Endothelial cell (in vitro differentiated cells): ENCODE measurements at places on chromosomes 13 and 19. TPM values are rescaled to one million over a fixed set of nuclear protein-coding genes. Genes with fewer than 3 reads are reported as not detected.
A peak's percentile ranks its signal among the peaks of the same experiment; 100 is the strongest.

DNA sequence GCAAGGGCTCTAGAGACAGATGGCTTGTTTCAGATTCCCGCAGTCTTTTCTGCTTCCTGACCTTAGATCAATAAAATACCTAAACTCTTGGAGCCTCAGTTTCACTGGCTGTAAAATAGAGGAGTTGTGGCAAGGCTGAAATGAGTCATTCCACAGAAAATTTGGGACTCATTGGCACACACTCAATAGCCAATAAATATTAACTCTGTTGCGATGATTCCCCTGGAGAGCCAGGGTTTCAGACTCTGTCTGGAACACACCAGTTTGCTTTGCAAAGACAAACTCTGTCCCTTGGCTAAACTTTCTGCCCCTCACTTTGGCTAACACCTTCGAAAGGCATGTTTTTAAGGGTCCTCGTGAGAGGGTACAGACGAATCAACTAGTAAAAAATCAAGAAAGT lies 18.1 kb upstream of the UBE2L5 start:
- no peak for DNase-seq

- no peak for DNase-seq
These were observed 6.3 kb upstream of the LIN7B start for GRCh38 chr19:49107625-49108459.

DNA sequence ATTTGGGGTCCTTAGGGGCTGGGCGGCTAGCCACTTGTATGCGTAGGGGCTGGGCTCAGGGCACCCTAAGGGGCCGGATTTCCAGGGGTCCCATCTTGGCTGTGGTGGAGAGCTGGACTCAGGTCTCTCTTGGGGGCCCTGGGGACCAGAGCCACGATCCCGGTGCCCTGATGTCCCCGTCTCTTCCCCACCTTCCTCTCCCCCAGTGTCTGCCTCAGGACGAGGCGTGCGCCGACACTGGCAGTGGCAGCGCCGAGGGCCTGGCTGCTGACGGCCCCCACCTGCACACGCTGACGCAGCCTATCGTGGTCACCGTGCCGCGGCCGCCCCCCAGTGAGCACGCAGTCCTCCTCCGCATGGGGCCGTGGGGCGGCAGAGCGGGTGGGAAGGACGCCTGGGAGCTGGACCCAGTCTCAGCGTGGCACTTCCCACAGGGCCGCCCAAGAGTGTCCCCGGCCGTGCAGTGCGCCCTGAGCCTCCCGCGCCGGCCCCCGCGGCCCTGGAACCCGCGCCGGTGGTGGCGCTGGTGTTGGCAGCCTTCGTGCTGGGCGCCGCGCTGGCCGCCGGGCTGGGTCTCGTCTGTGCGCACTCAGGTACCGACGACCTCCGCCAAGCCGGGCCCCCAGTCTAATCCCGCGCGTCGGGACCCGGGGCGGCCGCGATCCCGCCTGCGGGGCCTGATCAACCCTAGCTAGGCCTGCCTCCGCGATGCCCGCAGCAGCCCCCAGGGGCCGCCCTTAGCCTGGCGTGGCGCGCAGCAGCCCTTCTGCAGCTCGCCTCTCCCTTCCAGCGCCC lies 2.7 kb upstream of the SNAPC2 start:
- peak; percentile 77 for DNase-seq

- no peak for DNase-seq
These were observed 1156.7 kb upstream of the PCDH9 start for GRCh38 chr13:68386808-68387207.

DNA sequence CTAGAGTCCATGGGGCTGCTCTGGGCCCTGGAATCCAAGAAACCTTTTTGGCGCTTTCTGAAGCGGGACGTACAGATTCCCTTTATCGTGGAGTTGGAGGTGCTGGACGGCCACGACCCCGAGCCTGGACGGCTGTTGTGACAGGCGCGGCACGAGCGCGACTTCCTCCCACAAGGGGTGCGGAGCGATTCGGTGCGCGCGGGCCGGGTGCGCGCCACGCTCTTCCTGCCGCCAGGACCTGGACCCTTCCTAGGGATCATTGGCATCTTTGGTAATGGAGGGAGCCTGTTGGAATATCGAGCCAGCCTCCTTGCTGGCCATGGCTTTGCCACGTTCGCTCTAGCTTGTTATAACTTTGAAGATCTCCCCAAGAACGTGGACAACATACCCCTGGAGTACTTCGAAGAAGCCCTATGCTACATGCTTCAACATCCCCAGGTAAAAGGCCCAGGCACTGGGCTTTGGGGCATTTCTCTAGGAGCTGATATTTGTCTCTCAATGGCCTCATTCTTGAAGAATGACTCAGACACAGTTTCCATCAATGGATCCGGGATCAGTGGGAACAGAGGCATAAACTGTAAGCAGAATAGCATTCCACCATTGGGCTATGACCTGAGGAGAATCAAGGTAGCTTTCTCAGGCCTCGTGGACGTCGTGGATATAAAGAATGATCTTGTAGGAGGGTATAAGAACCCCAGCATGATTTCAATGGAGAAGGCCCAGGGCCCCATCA lies 3.5 kb upstream of the ZFP82 start:
- no peak for DNase-seq

- DNase-seq = no peak
These were observed 6.5 kb upstream of the S1PR4 start for GRCh38 chr19:3171894-3172672.

DNA sequence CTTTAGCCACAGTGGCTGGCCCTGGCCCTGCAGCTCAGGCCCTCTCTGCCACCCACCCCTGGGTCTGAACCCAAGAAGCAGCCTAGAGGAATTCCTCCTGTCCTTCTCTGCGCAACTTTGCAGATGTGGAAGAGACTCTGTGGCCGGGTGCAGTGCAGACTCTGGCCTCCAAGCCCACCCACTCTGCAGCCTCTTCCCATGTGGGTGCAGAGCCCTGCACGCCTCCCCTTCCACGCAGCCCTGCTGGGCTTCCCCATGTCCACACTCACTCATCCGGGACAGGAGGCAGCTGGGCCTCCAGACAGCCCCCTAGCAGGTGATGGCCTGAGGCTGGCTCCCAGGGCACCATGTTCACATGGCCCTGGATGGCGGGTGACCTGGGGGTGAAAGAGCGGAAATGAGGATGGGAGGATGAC lies 2.5 kb downstream of the TEX29 start:
- no peak for DNase-seq

DNA sequence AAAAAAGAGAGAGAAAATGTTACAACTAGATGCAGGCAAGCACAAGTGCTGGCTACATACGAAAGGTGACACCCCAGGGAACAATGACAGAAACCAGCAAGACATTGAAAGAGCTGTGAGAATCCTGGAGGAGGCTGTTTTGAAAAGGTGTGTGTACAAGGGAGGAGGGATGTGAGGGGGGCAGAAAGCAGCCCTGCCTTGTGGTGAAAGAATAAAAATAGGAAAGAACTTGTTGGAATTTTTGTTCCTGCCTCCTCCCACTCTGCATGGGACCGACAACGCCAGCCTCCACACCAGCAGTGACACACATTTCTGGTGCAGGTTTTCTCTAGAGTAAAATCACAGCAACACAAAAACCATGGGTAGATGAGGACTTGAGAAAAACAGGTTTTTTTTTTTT lies 1258.6 kb downstream of the PCDH9 start:
- DNase-seq = no peak

The SIGLEC12 gene
- total RNA-seq = not detected
